ENCODE measurements at places on chromosomes 4 and X. TPM values are rescaled to one million over a fixed set of nuclear protein-coding genes. Genes with fewer than 3 reads are reported as not detected.

The SPANXN3 gene
- total RNA-seq, result not detected

DNA sequence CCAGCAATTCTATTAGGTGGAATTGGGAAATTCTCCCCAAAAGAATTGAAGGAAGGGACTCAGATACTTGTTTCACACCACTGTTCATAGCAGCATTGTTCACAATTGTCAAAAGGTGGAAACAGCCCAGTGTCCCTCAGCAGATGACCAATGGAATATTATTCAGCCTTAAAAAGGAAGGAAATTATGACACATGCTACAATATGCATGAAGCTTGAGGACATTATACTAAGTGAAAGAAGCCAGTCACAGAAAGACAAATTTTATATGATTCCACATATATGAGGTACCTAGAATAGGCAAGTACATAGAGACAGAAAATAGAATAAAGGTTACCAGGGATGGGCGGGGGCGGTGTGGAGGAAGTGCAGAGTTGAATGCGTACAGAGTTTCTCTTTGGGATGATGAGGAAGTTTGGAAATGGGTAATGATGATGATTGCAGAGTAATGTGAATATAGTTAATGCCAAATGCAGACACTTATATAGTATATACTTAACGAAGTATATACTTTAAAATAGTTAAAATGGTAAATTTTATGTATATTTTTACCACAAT, 29.6 kb downstream of the DOCK11 start:
- no peaks in the 10 kb centered on the region for H3K4me1 ChIP-seq
- H3K27me3 ChIP-seq, result no peaks in the 10 kb centered on the region
- no peaks in the 10 kb centered on the region for H3K36me3 ChIP-seq
- no peak overlapping the region for H3K4me3 ChIP-seq
- no peak overlapping the region for H3K27ac ChIP-seq

The OTUD4 gene
- total RNA-seq, result 48.7 TPM

- H3K4me1 ChIP-seq, result no peaks in the 10 kb centered on the region
- H3K36me3 ChIP-seq, result no peaks in the 10 kb centered on the region
- no peak overlapping the region for H3K27ac ChIP-seq
- no peak for DNase-seq
- H3K27me3 ChIP-seq, result no peaks in the 10 kb centered on the region
These were observed 60.5 kb upstream of the TRIM2 start for GRCh38 chr4:153143527-153144348.

GRCh38 chr4:131638781-131639180, 1510.3 kb upstream of the PCDH10 start:
- H3K27ac ChIP-seq, result no peak overlapping the region
- H3K4me1 ChIP-seq, result no peaks in the 10 kb centered on the region
- H3K36me3 ChIP-seq, result no peaks in the 10 kb centered on the region
- no peaks in the 10 kb centered on the region for H3K27me3 ChIP-seq
- no peak for DNase-seq

The FAM184B gene
- not detected for total RNA-seq

DNA sequence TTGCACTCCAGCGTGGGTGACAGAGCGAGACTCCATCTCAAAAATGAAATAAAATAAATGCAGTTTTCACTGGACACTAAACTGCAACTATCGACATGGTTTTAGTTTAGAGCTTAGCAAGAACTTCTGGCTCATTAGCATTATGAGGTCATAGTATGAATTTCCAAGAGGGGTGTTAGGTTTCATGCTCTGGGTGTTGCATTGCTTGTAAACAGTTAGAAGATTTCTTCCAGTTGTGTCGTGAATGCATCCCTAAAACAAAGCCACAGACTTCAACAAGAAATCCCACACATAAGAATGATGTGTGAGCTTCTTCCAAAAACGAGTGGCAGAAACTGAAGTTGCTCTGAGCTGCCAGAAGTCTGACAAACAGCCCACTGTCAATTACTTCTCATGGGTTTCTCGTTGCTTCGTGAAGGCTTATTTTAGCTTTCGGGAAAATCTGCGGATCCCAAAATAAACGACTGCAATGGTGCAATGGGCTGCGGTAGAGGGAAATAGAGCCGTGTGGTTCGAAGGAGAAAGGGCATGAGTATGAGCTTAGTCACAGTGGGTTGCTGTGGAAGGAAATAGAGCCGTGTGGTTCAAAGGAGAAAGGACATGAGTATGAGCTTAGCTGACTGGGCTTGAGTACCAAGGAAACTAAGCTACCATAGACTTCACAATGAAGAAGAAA, 354.9 kb downstream of the DHRSX start:
- H3K27me3 ChIP-seq, result no peaks in the 10 kb centered on the region
- H3K4me3 ChIP-seq, result no peak overlapping the region
- no peaks in the 10 kb centered on the region for H3K36me3 ChIP-seq
- H3K4me1 ChIP-seq, result no peaks in the 10 kb centered on the region
- DNase-seq, result no peak

The ZFYVE28 gene
- total RNA-seq, result 25.9 TPM

DNA sequence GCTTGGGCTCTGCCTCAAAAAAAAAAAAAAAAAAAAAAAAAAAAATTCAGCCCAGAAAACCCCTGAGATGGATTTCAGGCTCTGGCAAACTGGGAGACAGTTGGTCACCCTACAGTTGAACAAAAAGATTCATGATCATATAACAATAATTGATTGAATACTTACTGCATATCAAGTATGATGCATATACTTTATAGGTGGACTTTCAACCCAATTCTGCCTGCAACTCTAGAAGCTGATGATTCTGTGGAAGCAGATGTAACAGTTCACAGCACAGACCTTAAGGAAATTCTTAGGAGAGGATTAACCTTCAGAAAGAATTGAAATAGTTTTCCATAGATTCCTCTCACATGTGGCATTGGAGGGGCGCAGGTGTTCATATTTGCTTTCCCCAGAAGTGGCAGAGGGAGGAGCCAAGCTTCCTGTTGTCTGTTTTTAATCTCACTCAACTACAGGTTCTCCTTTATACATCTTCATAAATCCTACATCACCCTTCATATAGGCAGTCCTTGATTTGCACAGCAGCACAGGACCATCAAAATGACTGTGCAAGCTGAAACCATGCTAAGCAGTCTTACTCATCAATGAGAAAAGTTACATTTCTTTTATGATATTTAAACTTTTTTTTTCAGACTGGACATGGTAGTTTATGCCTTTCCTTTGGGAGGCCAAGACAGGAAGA, 149.4 kb upstream of the KLF3 start:
- no peak for DNase-seq
- H3K27ac ChIP-seq, result no peak overlapping the region
- no peak overlapping the region for H3K4me3 ChIP-seq
- H3K27me3 ChIP-seq, result no peaks in the 10 kb centered on the region
- H3K36me3 ChIP-seq, result no peaks in the 10 kb centered on the region

DNA sequence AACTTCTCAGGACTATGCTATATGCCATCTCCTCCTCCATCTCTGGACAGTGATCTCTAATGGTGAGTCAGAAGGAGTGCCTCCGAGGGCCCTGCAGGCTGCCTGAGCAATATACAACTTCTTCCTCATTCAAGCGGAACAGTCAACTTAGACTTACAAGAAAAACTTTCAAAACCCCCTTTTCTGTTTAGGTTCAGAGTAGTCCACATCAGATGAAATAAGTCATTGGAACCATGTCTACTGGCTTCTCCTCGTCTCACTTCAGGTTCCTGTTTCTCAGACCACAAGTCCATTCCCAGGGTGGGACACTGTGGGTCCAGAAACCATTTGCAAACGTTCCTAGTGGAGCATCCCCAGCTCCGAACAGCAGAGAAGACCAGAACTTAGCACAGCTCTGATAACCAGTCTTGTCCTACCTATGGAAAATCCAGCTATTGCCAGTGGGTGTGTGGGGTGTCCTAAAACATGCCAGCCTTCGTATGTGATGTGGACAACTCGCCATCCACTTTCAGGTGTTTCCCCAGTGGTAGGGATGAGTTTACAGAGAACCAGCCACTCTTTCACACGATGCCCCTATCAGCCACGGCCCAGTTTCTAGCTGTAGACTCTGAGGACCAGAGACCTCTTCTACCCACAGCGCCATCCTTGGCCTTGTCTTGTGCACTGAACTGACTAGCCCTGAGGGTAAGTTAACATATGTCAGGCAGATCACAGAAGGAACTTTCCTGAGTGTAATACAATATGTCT, 32.7 kb upstream of the NKRF start:
- no peaks in the 10 kb centered on the region for H3K4me1 ChIP-seq
- H3K36me3 ChIP-seq, result no peaks in the 10 kb centered on the region
- no peak for DNase-seq

GRCh38 chr4:3613967-3614730, 81.9 kb upstream of the LRPAP1 start:
- no peaks in the 10 kb centered on the region for H3K36me3 ChIP-seq
- H3K27ac ChIP-seq, result no peak overlapping the region
- DNase-seq, result peak; percentile 73
- H3K27me3 ChIP-seq, result no peaks in the 10 kb centered on the region

The FAM149A gene
- 17.8 TPM for total RNA-seq

DNA sequence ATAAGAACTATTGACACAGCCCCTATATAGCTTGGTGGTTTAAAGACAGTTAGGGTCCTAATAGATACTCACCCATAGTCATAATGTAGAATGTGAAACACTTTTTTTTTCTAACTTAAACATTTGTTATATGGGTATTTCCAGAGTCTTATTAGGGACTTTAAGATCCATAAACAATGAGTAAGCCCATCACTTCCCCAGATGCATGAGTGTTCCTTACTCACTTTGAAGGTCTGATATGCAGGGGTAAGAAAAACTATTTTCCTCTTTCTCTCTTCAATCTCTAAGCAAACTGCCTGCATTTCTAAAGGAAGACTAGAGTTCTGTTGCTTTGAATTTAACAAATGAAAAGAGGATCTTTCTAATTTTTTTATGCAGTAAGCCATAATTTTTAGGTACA, 443.6 kb upstream of the PITX2 start:
- H3K27ac ChIP-seq, result no peak overlapping the region
- H3K36me3 ChIP-seq, result no peaks in the 10 kb centered on the region
- DNase-seq, result no peak
- H3K4me1 ChIP-seq, result no peaks in the 10 kb centered on the region
- H3K4me3 ChIP-seq, result no peak overlapping the region

GRCh38 chr4:159103384-159103990, 608 bp downstream of the RAPGEF2 start:
- peak overlapping the region; percentile 100 for H3K4me3 ChIP-seq
- H3K27me3 ChIP-seq, result no peaks in the 10 kb centered on the region
- peak overlapping the region; percentile 85 for H3K27ac ChIP-seq
- peak; percentile 85 for DNase-seq
- peaks cover 4% of the 10 kb centered on the region for H3K4me1 ChIP-seq
- no peaks in the 10 kb centered on the region for H3K36me3 ChIP-seq

The CT45A8 gene
- total RNA-seq, result not detected

DNA sequence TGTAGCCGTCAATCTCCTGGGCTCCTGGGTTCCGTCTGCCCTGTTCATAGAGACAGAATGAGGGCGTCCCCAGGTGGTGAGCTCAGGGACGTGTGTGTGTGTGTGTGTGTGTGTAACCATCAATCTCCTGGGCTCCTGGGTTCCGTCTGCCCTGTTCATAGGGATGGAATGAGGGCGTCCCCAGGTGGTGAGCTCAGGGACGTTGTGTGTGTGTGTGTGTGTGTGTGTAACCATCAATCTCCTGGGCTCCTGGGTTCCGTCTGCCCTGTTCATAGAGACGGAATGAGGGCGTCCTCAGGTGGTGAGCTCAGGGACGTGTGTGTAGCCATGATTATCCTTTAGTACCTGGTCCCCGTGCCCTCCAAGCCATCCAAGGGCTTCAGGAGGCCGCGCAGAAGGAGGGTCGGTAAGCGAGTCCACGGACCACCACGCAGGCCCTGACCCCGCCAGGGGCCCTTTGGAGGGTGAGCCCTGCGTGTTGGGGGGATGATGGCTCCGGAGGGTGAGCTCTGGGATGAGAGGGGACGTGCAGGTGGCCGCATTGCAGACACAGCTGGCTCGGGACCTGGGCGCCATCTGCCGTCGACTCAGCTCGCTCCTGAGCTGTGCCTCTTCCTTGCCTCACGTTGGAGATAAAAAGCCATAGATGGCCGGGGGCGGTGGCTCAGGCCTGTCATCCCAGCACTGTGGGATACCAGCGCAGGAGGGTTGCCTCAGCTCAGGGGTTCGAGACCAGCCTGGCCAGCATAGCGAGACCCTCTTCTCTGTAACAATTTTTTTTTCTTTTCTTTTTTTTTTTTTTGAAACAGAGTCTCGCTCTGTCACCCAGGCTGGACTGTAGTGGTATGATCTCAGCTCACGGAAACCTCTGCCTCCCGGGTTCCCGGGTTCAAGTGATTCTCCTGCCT, 5.4 kb upstream of the GTPBP6 start:
- H3K27me3 ChIP-seq, result no peaks in the 10 kb centered on the region
- H3K4me3 ChIP-seq, result no peak overlapping the region
- H3K4me1 ChIP-seq, result peaks cover 3% of the 10 kb centered on the region
- H3K27ac ChIP-seq, result no peak overlapping the region
- peak; percentile 75 for DNase-seq
- no peaks in the 10 kb centered on the region for H3K36me3 ChIP-seq

The KLB gene
- not detected for total RNA-seq

GRCh38 chr4:165378745-165379677, at the start of gene CPE:
Gene CPE, plus strand, starts transcription at chr4:165379008. Its CDS starts 214 bp downstream, at chr4:165379222.
- H3K4me1 ChIP-seq, result peaks cover 3% of the 10 kb centered on the region
- no peaks in the 10 kb centered on the region for H3K36me3 ChIP-seq
- peak within 1 kb of the TSS; percentile 88 for H3K4me3 ChIP-seq
- peak; percentile 86 for DNase-seq
- H3K27me3 ChIP-seq, result no peaks in the 10 kb centered on the region
- H3K27ac ChIP-seq, result peak within 1 kb of the TSS; percentile 79

The UTP3 gene
- total RNA-seq, result 22.0 TPM

The UGT2B17 gene
- not detected for total RNA-seq

- H3K4me1 ChIP-seq, result no peaks in the 10 kb centered on the region
- H3K27ac ChIP-seq, result no peak overlapping the region
- H3K36me3 ChIP-seq, result no peaks in the 10 kb centered on the region
- H3K27me3 ChIP-seq, result no peaks in the 10 kb centered on the region
- DNase-seq, result no peak
- no peak overlapping the region for H3K4me3 ChIP-seq
These were observed 4.2 kb downstream of the HDAC6 start for GRCh38 chrX:48806081-48806480.

The SMIM10 gene
- 13.5 TPM for total RNA-seq

DNA sequence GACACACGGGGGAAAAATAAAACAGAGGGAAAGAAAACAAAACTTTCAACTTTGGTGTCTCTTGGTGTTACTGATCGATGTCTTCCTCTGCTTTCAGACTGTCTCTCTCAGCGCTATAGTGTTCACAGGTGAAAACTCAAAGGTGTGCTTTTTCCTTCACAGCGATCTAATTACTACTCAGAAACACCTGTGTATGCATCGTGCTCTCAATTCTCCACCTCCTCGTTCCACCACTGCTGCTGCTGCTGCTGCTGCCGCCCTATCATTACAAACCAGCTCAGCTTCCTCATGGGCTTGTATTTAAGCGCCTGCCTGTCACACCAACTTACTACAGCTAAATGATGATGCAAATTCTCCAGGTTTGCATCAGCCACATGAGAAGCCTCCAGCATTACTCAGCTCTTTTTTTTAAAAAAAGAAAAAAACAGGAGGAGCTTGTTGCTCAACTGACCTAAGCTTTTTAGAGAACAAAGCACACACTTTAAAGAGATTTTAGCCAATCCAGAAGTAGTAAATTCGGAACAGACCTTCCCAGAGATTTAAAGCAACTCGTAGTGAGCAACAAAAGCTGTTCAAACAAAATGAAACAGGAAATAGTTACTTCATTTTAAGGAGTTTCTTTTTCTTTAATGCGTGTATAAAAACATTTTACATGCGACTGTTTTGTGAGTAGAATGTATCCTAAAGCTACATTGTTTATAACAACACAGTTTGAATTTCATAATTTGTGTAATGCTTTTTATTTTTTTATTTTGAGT, at the start of gene SLC7A11:
SLC7A11 (minus strand) TSS at position 274 of the 758 bp plus-strand sequence. CDS start 280 bp downstream, outside the sequence.
- H3K27ac ChIP-seq, result no peak within 1 kb of the TSS
- H3K4me1 ChIP-seq, result no peaks in the 10 kb centered on the region
- peak; percentile 53 for DNase-seq
- H3K36me3 ChIP-seq, result no peaks in the 10 kb centered on the region
- H3K27me3 ChIP-seq, result no peaks in the 10 kb centered on the region
- H3K4me3 ChIP-seq, result peak within 1 kb of the TSS; percentile 59

The HSFX2 gene
- total RNA-seq, result not detected

The REELD1 gene
- total RNA-seq, result 0.63 TPM

Measured in aorta (tissue), 5 donors.